ENCODE measurements at places on chromosomes 16 and 17.

GRCh38 chr17:46097497-46097896, 95.7 kb downstream of the KANSL1 start:
- DNase-seq = peak; percentile 40

GRCh38 chr17:82231312-82231561, 2.4 kb downstream of the SLC16A3 start:
- DNase-seq = no peak

GRCh38 chr16:88903267-88903666, 36.8 kb upstream of the PABPN1L start:
- DNase-seq = no peak

DNA sequence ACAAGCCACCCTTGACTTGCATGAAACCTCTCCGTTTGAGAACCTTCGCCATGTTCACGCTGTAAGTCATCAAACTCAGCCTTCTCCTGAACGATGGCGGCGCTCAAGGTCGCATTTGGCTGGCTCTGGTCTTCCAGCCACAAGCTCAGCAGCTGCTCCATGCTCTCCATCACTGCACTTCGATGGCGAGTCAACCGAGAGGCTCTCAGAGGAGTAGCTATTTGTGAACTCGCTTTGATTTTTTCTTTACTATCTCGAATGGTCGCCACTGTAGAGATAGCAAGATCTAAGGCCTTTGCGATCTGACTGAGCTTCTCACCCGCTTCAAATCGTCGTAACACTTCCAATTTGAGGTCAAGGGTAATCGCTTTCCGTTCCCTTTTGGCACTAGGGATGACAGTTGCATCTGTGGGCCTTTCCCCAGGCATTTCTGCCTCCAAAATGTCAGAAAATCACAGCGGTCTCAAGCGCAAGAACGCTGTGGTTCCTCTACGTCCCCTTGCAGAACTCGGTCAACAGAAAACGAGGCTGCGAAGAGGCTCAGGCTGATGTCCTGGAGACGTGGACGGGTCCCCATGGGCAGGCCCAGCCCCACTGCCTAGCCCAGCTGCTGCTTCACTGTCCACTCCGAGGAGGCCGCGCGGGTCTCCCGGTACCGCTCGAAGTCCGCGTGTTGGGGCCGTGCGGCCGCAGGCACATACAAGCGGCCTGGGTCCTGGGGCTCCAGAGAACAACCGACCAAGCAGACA, 23.1 kb downstream of the DEF8 start:
- no peak for DNase-seq

DNA sequence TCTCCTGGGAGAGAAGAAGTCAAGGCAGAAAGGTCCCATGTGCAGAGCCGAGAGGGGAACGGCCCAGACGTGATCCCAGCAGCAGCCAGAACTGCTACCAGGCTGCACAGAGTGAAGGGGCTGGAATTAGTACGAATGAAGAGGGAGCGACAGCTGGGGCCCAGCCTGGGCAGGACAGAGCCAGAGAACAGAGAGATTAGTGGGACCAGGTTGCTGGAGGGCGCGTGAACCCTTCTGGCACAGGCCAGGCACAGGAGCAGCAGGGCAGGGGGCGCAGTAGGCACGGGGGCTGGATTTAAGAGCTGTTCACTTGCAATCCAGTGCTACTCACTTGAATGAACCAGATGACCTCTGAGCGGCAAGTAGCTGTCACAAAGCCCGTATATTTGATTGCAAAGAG, 66.9 kb downstream of the PLXDC1 start:
- DNase-seq = no peak

GRCh38 chr16:2250652-2251295, 613 bp downstream of the ECI1 start:
- DNase-seq = peak; percentile 55

- DNase-seq = no peak
Measured at GRCh38 chr17:10270258-10270657, 71.9 kb upstream of the GAS7 start.

DNA sequence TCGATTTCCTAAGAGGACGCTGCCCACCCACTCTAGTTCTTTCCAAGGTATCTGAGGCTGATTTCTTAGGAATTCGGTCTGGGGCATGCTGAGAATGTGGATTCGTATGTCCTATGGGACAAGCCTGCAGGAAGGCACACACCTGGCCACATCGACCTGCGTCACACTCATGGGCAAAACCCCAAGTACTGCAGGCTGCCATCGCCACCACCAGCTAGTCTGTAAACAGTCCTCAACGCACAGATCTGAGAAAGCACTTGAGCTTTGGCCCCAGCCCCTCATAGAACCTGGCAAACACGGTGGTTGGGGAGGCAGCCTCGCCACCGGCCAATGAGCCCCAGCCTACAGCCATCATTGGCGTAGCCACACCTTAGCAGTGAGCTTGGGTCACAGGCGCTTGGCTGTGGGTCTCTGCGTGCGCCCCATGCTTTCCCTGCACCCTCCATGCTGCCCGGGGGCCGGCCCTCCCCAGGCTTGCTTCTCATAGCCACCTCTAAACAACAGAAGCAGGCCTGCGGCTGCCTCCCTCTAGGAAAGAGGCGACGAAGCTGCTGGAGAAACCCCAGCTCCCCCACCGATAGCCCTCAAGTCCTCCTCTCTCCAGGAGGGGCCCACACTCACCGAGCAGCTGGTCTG, 75.1 kb downstream of the ZNF778 start:
- DNase-seq = no peak
